Spinal cord (tissue), 10 donors: ENCODE measurements at places on chromosomes 1 and 21. TPM values are rescaled to one million over a fixed set of nuclear protein-coding genes. Genes with fewer than 3 reads are reported as not detected.

Gene NPHS2
- not detected for total RNA-seq

DNA sequence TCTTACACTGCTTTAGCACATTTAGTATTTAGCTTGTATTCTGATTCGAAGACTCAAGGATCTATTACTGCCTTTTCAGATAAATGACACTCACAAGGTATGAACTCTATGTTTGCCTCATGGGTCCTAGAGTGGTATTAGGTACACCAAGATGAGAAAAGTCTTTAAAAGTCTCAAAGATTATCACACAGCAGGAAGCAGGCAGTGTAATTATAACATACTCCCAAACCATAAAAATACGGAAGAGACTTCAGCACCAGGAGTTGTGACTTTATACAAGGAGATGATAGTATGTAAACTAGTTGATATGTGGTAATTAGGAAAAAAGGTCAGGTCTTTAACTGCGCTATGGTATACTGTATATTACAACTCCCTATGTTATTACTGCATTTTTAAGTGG is 11.2 kb upstream of the RCSD1 start:
- DNase-seq = no peak

DNA sequence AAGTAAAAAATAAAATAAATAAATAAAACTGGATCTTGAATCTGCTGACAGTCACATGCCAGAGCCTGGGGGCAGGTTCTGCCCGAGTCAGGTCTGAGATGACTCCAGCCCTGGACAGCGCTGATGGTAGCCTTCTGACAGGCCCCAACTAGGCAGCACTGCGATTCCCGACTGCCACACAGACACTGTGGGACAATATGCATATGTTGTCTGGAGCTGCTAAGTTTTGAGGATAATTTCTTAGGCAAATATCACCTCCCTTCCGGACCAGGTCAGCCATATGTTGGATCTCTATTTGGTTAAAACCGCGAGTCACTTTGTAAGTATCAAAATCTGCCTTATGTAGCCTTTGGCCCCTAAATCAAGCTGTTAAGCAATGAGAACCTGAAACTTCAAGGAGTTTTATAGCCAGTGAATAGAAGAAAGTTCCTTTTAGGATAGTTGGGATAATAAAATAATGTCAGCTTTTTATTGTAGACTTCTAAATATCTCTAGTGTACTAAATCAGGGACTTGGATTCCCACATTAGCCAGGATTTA is 20.8 kb upstream of the TRIM17 start:
- no peak for DNase-seq

GRCh38 chr1:227166559-227166958 is 151.7 kb downstream of the CDC42BPA start:
- DNase-seq = no peak

DNA sequence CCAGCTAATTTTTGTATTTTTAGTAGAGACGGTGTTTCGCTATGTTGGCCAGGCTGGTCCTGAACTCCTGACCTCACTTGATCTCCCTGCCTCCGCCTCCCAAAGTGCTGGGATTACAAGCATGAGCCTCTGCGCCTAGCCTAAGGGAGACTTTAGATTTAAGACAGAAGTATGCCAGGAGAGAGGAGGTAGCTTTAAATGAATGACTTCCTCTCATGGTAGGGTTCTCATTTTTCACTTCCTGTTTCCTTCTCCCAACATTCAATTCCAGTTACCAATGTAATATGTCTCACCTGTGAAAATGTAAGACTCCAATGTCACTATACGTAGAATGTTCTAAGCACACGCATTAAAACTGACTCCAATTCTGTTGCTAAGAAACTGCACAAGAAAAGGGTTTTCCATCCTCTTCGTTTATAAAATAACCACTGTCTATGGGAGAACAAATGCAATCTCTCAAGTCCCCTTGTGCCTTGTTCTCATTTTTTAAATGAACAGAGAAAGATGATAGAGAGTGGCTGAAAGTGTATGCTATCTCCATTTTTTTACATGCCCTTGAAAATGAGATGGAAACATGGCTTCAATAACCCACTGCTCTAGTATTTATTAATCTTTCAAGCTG is 140.0 kb downstream of the SLC45A1 start:
- DNase-seq = no peak

Gene DNM3
- 38.5 TPM for total RNA-seq

- no peak for DNase-seq
These were observed 518.5 kb downstream of the PTPRU start for GRCh38 chr1:29754573-29755375.

DNA sequence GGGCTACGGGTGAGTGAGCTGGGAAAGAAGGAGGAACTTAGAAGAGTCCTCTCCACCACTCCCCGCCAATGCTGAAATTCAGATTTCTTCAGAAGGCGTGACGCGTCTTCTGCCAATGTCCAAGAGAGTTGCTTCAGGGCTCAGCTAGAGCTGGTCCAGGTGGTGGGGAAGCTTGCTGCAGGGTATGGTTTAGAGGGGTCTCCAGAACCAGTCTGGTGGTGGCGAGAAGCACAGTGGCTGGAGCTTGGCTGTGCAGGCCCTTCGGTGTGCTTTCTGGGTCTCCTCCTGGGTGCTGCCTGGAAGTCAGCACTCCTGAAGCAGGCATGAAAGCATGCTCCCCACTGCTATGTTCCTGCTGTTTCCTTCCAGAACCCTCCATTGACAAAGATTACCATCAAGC is 387.2 kb downstream of the PTPRU start:
- DNase-seq = no peak

GRCh38 chr1:101474039-101474665 is 237.3 kb downstream of the S1PR1 start:
- no peak for DNase-seq

DNA sequence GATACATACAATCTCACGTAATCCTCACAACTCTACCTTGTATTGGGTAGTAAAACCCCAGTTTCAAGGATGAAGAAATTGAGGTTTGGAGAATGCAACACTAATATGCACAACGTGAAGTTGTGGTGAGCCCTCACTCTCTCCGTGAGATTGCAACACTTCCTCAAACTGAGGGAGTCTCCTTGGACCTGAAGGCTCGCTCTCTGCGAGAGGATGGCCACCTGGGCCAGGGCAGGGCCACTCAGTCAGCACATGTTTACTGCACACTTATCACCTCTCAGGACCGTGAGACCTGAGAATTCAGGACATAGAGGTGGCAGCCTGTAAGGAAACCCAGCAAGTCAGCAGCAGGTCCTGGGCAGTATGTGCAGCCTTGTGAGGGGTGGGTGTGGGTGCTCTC is 8.7 kb downstream of the SH3BP5L start:
- DNase-seq = no peak

- no peak for DNase-seq
These were observed 5.9 kb downstream of the PKLR start for GRCh38 chr1:155295183-155295941.

DNA sequence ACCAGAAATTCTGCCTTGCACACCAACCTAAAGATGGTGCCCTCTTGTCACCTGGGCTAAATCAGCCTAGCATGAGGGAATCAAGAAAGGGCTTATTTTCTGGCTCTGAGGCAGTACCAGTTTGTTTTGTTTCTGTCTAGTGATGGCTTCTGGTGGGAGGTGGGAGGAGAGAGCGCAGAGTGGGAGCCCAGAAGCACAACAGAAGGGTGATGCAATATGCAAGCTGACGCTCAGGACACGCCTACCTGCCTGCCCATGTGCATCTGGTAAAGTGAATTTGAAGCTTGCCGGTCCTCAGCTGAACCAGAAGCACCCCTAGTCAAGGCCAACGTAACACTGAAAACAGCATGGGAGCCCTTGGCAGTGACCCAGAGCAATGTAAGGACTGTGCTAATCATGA is 138.4 kb upstream of the TIAM1 start:
- DNase-seq = no peak

- DNase-seq = no peak
These were observed 57.4 kb upstream of the PRRC2C start for GRCh38 chr1:171427852-171428471.

DNA sequence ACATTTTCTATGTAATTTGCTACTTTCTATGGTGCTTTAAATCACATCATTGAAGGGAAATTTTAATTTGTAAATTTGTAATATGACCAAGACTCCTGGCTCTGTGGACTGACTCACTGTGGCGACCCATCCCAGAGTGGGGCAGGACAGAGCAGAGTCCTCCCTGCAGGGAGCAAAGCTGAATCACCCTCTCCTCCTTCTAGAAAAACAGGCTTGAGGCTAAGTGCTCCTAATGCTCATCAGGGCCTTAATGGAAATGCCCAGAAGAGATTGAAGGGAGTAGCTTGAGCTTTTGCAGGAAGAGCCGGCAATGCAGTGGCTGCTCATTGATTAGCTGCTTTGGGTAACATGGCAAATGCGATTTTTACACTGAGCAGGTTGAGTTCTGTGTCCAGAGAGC is 16.8 kb downstream of the S100A10 start:
- no peak for DNase-seq

DNA sequence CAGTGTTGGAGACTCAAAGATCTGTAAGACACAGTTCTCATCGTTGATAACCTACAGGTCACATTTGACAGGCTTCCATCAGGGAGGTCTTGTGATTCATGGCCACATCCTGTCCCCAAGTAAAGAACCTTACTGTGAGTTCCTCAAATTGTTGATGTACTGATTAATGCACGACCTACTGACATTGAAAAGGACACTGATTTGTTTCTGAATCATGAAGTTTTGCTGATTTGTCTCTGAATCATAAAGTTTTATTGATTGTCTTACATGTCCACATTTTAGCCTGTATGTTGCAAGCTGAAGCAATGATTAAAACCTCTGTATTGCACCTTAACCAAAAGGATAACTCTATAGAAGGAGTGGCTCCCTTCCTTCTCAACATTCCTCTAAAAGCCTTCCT is 476.3 kb upstream of the RUNX1 start:
- no peak for DNase-seq

Gene TDRD10
- 0.40 TPM for total RNA-seq

DNA sequence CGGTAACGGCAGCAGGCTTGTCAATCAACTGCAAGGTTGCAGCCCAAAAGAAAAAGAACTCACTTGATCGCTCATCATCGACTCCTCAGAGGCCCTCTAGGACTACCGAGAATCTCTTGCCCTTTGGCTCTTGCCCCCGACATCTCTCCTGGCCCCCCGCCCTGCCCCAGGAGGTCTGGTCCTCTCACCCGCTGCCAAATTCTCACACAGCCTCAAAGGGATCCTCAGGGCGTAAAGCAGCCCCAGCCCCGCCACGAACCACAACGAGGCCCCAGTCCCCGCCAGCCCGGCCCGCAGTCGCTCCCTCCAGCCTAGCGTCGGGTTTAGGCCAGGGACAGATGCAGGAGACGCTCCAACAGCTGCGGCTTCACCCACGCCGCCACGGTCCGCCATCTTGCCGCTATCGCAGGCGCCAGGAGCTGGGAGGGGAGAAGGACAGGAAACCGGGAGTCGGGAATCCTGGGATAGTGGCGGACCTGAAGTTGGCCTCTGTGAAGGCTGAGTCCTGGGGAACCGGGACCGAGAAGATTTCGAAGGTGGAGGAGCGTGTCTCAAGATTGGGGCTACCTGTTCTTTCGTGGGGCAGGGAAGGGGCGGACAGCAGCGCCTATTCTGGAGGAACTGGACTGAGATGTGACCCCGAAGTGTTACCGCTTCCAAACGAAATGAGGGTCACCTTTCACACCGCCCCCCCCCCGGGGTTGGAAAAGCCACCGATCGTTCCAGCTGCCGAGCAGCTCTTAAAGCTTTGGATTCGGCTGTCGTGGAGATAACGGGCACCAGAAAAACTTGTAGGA is at the start of gene ST7L:
TSS of gene ST7L (minus strand) at position 421 of the 797 bp plus-strand sequence. CDS start at position 393, 28 bp downstream.
- DNase-seq = peak; percentile 95

- peak; percentile 39 for DNase-seq
These were observed 176.5 kb upstream of the HOOK1 start for GRCh38 chr1:59638231-59638711.

Gene MMEL1
- total RNA-seq = 2.9 TPM

DNA sequence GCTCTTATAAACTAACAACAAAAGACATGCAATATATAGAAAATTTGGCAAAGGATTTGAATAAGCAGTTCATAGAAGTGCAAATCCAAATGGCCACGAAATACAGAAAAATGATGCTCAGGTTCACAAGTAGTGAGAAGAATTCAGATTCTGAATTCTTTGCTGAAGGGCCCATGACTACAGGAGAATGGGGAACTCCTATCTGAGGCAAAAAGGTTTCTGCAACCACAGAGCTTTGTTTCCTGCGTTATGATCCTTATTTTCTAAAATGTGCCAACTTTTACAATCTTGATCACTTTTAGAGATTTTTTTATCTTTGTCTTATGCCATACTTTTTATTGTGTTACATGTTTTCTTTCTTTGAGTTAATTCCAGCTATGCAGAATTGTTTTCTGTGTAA is 91.3 kb downstream of the ITSN1 start:
- DNase-seq = no peak

GRCh38 chr1:63691701-63692425 is 82.0 kb upstream of the ROR1 start:
- DNase-seq = peak; percentile 71

DNA sequence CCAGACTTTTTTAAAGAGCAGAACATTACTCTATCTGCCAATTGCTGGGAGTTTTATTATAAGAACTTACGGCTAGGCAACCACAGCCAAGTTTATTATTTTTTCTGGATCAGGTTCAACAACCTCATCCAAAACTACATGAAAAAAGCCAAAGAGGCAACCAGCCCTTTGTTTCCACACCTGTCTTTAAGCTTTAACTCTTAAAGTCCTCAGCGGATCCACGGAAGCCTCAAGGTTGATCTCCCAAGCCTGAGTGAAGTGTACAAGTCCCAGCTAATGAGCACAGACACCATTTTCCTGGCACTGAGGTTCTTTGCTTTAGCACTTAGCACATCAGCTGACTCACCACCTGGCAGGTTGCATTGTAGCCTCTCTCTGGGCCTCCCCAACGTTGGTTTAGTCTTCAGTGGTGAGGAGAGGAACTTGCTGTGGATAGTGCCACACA is 143.1 kb downstream of the TGFBR3 start:
- DNase-seq = no peak

GRCh38 chr1:152871731-152872126 is 6.4 kb upstream of the SMCP start:
- DNase-seq = no peak

DNA sequence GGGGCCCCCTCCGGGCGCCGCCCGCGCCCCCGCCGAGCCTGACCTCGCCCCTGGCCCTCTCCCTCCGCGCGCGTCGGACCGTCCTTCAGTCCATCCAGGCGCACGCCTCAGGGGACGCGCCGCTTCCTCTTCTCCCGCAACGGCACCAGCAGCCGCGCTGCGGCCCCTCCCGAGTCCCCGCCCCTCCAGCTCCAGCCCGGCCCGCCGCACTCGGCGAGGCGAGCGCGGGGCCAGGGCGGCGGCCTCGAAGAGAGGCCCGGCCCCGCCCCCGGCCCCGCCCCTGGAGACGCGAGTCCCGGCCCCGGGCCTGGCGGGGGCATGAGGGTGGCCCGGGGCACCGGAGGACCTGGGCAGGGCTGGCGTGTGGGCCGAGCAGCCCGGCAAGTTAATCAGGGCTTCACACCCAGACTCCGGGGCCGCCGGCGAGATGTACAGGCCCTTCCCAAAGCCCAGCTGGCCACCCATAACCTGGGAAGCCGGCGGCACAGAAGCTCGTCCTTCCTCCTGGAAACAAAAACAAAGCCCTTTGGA is at the start of gene IGSF3:
TSS of gene IGSF3 (minus strand) at position 159 of the 531 bp plus-strand sequence. CDS start 1,407 bp downstream, outside the sequence.
- DNase-seq = no peak

- no peak for DNase-seq
These were observed 582.0 kb upstream of the TMPRSS15 start for GRCh38 chr21:18985584-18985983.
